ENCODE measurements at places on chromosomes 7 and 10. TPM values are rescaled to one million over a fixed set of nuclear protein-coding genes. Genes with fewer than 3 reads are reported as not detected.

DNA sequence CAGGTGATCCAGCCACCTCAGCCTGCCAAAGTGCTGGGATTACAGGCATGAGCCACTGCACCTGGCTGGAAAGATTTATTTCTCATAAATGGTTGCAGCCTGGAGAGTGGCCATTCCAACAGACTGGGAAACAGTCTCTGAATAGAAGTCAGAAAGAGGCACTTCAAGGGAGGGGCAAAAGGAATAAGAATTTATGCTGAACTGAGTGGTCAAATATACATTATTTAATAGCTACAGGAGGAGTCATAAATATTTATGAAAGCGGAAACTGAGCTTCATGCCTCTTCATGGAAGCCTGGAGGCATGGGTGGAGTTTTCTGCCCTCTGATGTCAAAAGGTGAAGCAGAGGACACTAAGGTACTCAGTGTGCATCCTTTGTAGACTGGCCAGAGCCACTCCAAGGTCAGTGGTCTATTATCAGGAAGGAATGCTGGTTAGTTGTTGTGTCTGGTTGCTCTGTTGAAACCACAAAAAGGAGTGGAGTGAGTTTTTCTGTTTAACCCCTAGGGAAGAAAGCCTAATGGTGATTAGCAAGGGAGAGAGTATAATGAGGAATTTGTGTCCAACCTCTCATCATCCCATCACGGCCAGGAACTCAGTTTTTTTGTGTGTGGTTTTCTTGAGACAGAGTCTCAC lies 9.3 kb upstream of the NRBF2 start:
- no peak for DNase-seq

- no peak for DNase-seq
Observed at GRCh38 chr7:117445206-117445605, 17.9 kb upstream of the ASZ1 start.

Gene HOXA11
- not detected for total RNA-seq

Gene TMEM130
- total RNA-seq, result 0.57 TPM

DNA sequence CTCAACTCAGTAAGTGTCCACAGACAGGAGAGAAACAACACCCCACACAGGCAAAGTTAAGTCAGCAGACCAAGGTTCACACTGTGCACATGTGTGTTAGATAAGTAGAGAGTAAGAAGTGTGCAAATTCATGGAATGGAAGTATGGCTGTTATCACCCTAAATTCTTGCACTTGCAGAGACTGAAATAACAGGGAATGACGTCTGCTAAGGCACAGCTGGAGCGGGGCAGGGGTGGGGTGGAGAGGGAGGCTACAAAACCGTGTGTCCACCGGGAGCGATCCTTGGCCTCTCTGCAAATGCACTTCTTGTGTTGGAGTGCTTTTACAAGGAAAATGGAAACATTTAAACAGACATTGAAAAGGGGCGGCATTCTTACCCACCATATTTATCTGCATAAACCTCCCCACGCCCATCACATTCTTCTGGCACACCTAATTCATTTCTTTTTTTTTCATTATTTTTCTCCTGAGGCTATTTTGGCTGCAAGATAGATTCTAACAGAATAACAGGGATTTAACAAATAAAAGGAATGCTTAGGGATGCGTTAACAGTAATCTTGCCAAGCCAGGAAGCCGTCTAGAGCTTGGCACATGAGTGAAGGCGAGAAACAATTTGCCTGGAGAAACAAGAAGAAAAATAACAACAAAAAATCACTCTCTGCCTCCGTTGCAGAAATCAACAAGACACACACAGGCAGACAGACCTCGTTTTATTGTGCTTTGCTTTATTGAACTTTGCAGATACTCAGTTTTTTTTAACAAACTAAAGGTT lies 30.1 kb downstream of the TNS3 start:
- no peak for DNase-seq

GRCh38 chr7:79282070-79282694 lies 171.3 kb downstream of the MAGI2 start:
- no peak for DNase-seq

GRCh38 chr7:5282543-5283316 lies at the start of gene SLC29A4:
TSS of gene SLC29A4 (plus strand) at chr7:5282943. CDS start at chr7:5287817, 4,874 bp downstream.
- DNase-seq, result no peak

GRCh38 chr10:58990693-58991092 lies 185.8 kb upstream of the PHYHIPL start:
- no peak for DNase-seq

Data from OCI-LY7 (cell line).